ENCODE measurements at places on chromosomes 7 and 10.

DNA sequence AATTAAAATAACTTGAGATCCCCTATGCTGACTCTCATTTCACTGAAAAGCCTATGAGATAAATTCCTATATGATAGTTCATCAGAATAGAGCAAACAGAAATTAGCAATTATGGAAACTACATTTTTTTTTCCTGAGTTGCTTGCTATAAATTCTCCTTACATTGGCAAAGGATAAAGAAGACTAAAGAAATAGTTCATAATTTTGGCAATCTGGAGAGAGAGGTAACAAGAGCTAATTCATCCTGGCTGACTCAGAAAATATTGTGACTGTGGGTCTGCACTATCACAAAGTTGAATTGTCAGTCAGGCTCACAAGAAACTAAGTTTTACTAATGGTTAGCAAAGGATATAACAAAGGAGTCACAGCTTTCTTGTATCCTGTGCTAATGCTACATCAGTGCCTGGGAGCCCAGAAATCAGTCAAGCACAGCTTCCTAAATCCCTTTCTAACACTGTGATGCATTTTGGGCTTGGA, 483.0 kb downstream of the MAGI2 start:
- DNase-seq = no peak

GRCh38 chr7:8217200-8218068, 44.5 kb downstream of the ICA1 start:
- peak; percentile 62 for DNase-seq

- no peak for DNase-seq
Measured at GRCh38 chr7:148975896-148976295, 52.4 kb downstream of the PDIA4 start.

DNA sequence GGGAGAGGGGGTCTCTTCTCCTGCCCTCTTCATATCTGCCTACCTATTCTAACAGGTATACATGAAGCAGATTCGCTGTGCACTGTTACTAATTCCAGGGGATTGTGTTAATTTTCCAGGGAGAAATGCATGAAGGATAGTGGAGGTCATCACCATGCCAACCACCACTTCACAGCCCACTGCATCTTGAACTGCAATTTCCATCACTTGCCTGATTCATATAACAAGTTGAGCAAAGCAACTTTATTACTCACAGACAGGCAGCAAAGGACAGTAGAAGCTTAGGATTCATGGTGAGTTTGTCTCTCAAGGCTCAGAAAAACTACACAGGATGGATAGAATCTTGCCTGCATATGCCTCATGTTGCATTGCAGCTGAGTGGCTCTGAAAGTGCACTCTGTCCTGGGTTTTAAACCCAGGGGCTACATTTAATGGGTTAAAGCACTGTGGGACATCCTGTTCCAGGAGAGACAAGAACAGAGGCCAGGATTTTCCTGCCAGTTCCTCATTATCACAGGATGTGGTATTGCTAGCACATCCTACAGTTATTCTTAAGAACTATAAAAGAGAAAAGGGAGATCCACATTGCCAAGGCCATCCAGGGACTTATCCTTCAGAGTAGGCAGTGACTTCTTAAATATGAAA, 136.9 kb upstream of the PRSS1 start:
- DNase-seq = no peak

- DNase-seq = no peak
Measured at GRCh38 chr10:112990271-112990670, 40.2 kb downstream of the TCF7L2 start.

- no peak for DNase-seq
Measured at GRCh38 chr10:71216363-71216695, 4.0 kb downstream of the UNC5B start.

- DNase-seq = no peak
Measured at GRCh38 chr7:10474048-10474447, 499.6 kb upstream of the PHF14 start.

GRCh38 chr7:117673367-117673766, 193.5 kb downstream of the CFTR start:
- DNase-seq = peak; percentile 86

DNA sequence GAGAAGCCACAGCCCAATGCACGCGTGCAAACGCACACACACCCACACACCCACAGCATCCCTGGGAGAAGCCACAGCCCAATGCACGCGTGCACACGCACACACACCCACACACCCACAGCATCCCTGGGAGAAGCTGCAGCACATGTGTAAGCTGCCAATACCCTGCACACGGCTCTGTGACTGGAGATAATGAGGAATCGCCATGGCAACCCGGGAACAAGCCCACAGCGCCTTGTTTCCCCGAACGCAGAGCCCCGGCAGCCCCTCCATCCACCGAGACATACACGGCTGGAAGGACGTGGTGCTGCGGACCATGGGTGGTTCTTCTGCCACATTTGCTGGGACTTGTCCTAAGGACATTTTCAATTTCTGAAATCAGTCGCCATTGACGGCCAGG, 221.3 kb downstream of the PTPRN2 start:
- DNase-seq = no peak

DNA sequence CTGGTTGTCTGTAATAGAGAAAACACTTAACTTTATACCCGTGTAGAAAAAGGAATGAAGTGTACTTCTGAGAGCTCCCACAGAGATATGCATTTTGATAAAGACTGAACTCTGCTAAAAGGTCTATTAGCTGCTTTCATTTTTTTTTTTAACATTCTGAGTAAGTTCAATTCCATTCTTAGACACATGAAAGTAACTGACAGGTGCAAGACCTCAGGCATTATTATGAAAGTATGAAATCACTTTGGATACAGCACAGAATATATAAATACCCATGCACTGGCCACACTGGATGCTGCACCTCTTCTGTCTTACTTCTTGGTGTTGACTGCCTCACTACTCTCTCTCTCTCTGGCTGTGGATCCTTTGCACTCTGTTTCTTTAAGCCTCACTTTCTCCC, 46.2 kb downstream of the VWDE start:
- DNase-seq = no peak

GRCh38 chr10:356452-356851, 221.2 kb downstream of the ZMYND11 start:
- no peak for DNase-seq

GRCh38 chr10:105259201-105259600, 618.1 kb downstream of the SORCS3 start:
- no peak for DNase-seq

DNA sequence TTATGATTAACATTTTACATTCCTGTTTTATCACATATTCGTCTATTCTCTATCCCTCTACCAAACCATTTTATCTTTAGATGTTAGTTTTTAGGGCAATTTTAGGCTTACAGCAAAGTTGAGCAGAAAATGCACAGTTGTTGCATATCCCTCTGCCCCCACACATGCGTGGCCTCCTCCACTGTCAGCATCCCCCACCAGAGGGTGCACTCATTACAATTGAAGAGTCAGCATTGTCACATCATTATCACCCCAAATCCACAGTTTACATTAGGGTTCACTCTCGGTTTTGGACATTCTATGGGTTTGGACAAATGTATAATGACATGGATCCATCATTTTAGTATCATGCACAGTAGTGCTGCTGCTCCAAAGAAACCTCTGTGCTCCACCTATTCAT, 86.4 kb downstream of the WDR37 start:
- no peak for DNase-seq

- no peak for DNase-seq
Measured at GRCh38 chr7:12569673-12570072, 847 bp upstream of the SCIN start.

- DNase-seq = no peak
Measured at GRCh38 chr10:79052291-79053080, 16.3 kb upstream of the ZMIZ1 start.

GRCh38 chr7:65233409-65234034, 140.1 kb upstream of the ZNF92 start:
- no peak for DNase-seq

- DNase-seq = no peak
Measured at GRCh38 chr10:96789571-96790108, 42.5 kb upstream of the LCOR start.

All from NCI-H774 (cell line).